Frontal cortex (tissue), 4 donors: ENCODE measurements at places on chromosomes 2 and 18.

GRCh38 chr2:204693262-204693661 is 148.0 kb downstream of the PARD3B start:
- DNase-seq = no peak

- no peak for DNase-seq
Observed at GRCh38 chr2:75138528-75138927, 60.8 kb downstream of the TACR1 start.

DNA sequence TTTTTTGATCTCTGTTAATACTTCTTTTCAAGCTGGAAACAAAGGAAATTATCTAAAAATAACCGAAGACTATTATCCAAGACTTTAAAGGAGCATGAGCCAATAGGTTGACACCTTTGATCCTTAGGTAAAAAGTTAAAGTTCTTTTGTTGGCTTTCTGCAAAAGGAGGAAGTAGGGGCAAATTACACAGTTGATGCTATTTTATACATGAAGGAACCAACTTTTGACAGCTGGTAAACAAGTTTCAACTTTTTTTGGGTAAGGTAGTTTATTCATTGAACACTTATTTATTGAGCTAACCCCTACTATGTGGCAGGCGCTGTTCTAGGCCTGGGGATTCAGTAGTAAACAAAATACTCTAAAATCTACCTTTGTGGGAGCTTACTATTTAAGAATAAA is 66.6 kb upstream of the ZEB2 start:
- DNase-seq = no peak

- DNase-seq = no peak
Observed at GRCh38 chr2:98886066-98886554, 49.9 kb downstream of the CRACDL start.

DNA sequence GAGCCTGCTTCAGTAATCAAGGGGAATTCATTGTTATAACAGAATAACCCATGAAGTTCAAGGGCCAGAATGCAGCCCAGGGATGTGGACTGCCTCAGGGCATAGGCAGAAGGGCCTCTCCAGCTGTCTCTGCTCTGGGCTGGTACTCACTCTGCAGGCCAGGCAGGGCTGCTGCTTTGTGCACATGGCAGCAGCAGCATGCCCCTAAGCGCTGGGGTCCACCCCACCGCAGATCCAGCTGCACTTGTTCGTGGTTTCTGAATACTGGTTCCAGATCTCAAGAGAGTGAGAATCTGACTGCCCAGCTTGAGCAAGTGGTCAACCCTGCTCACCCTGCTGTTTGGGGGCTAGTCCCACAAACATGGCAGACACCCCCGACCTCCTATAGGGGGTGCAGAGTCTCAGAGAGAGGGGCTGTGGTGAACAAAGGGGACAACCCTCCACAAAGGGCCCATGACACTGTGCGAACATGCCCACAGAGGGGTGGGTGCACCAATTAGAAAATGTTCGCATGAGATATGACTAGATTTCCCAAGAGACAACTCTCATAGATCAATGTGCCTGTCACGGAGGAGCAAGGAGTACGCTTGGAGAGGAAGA is 87.3 kb downstream of the ACTR3 start:
- no peak for DNase-seq

- DNase-seq = peak; percentile 23
Observed at GRCh38 chr2:226030788-226031646, 631.5 kb downstream of the NYAP2 start.

DNA sequence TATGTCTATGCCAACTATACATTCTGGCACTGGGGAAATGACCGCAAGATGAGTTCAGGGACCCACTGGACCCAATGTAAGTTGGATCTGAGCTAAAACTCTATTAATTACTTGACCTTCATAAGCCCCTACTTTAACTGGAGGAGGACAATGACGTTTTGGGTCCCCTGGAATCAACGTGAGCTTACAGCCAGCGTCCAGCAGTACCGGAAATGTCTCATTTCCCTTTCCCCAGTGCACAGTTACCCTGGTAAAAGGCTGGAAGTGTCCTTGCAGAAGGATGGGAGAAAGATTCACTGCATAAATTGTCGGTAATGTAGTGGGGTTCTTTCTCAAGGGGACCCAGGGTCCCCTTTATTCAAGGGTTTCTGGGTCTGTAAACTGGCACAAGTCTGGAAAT is 1297.6 kb upstream of the ACVR2A start:
- DNase-seq = no peak

DNA sequence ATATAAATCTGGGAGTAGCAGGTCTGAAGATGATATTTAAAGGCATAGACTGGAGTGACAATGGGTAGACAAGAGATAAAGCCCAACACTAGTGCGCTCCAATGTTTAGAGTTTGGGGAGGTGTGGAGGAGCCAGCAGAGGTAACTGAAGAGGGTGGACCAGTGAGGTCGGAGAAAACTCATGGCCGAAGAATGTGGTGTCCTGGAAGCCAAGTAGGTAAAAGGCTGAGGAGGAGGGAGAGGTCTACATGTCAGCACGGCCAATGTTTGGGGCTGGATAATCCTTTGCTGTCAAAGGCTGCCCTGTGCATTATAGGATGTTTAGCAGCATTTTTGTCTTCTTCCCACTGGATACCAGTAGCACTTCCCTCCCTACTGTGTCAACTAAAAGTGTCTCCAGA is 78.8 kb upstream of the KCNE4 start:
- no peak for DNase-seq

DNA sequence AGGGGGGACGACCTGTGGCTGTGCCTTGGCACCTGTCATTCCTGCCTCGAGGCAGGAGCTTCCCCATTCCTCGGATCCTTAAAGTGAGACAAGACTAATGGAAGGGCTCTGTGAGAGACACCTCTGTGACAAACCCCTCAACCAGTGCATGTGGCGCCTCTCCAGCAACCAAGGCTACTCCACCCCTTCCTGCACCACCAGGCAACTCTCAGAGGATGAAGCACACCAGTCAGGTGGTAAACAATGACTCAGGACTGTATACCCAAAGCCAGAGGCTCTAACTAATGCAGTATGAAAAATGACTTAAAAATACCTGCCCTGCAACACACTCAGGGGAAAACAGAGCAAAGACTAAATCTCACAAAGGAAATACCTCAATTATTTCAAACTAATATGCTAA is 136.9 kb downstream of the UXS1 start:
- DNase-seq = no peak

DNA sequence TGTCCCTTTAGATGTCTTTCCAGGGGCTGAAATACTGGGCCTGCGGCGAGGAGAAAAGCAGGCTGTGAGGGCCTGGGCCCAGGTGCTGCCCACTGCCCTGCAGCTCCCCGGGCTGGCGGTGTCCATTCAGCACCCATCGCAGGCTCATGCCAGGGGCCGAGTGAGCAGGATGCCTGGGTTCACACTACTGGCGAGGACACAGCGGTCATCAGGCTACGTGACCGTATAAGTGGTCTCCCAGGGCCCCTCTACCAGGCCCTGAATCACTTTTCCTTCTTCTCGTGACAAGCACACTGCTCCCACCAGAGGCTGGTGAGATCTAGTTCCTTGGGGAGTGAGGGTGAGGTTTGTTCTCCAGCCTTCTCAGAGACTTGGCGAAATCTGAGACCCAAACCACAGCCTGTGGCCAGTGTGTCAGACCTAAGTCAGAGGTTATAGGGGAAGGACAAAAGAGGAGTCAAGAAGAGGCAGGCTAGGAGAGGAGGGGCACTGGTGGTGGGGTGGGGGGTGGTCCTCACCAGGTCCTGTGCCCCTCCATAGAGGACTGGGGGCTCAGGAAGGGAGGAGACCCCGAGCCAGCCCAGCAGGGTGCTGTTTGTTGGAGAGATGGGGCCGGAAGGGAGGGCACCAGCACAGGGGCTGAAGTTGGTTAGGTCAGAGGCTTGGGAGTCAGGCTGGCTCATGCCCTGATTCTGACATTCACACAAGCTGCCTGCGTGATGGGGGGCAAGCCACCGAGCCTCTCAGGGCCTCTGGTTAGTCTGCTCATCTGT is 6.6 kb upstream of the SEMA4C start:
- no peak for DNase-seq

DNA sequence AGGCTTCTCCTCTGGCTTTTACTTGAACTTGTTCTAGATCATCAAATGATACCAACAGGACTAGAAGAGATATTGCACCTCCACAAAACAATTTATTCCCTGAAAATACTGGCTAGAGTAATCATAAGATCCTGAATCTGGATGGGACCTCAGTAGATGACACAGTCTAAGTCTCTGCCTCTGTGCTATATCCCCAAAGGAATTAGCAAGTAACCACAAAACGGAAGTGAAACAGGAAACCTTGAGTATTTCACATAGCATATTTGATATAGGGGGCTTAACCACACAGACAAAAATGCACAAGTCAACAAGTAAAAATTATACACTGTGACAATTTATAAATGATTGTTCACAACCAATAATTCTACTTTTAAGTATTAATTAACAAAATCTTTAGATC is 456.9 kb upstream of the TNP1 start:
- DNase-seq = no peak

GRCh38 chr2:183179156-183179555 is 54.9 kb downstream of the NUP35 start:
- DNase-seq = no peak

GRCh38 chr18:79193826-79194225 is 124.6 kb downstream of the ATP9B start:
- DNase-seq = no peak

- DNase-seq = no peak
Observed at GRCh38 chr2:147998203-147998602, 22.3 kb downstream of the ORC4 start.

- DNase-seq = no peak
Observed at GRCh38 chr2:113058998-113059960, at the start of gene IL36RN. TSS of gene IL36RN (plus strand) at chr2:113059198. CDS start at chr2:113059439, 241 bp downstream.

- no peak for DNase-seq
Observed at GRCh38 chr2:215904101-215904500, 109.2 kb downstream of the MREG start.

DNA sequence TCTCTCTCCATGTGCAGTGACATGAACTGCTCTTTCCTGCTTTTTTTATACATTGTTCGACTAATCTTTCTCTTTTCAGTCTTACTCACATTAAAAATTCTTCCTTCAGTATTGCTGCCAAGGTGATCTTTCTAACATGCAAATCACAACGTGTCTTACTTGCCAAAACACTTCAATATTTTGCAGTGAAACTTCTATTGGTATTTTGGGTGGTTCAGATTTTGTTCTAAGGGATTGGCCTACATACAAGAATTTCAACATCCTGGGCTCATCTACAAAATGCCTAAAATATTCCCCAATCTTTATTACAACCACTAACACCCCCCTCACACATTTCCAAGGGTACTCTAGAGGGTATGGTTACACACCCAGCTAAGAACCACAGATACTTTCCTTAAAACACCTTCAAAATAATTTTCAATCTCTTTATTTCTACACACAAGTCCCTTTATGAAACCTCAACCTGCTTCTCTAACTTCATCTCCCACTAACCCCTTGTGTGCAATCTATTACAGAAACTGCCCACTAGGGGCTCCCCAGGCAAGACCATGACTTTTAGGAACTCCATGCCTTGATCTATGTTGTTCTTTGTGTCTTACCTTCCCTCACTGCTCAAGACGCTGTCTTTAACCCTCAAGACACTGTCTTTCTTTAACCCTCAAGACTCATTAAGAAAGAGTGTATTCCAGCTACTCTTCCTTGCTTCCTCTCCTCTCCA is 50.9 kb downstream of the COL3A1 start:
- DNase-seq = no peak

- DNase-seq = no peak
Observed at GRCh38 chr2:236601316-236602202, 31.9 kb downstream of the ACKR3 start.
